ENCODE measurements at places on chromosomes 11 and 22.

DNA sequence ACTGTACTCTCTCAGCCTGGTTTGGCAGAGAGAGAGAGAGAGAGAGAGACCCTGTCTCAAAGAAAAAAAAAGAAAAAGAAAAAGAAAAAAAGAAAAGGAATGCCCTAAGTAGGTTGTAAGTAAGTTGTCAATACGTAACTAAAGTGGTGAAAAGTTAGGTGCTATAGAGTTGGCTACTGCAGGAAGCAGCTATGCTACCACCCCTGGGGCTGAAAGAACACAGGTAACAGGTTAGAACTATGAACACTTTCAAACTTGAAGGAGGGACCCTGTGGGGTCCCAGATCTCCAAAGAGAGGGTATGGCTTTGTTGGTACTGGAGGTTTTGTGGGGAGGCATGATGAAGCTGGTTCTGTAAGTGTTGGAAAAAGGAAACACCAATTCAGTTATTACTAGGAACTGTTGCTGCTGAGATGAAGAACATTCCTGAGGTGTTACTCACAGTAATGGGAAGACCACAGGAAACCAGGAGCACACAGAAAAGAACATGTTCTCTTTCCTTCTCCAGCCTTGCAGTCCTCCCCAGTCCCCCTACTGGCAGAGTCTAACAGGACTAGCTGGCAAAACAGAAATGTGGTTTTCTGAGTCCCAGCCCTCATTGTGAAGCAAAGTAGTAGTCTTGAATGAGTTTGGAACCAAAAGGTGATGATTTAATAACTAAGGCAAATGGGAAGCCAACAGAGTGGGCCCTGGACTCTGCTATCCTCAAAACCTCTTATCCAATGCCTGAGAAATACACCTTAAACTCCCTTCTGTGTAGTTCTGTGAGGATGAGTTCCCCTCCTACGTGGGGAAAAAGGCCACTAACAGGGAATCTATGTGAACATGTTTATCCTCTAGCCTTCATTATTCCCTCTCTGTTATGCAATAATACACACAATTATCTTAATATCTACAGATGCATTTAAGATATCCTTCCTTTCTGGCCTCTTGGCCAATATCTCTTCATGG is 427.0 kb upstream of the DDI1 start:
- peak; percentile 55 for DNase-seq

DNA sequence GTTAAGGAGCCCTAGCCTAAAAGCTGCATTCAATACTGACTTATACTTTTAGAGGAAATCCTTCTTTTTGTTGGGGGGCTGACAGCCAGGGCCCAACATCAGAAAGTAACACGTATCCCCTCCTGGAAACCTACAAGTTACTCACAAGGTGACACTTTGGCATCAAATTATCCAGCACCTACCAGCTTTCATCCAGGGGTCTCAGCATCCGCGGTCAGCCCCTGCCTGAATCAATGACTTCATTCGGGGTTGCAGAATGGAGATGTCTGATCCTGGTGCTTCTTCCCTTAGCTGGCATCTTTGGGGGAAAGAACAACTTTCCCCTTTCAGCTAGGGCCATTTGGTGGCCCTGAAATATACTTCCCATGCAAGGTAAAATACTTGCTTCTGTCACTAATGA is 5.3 kb upstream of the NAP1L4 start:
- DNase-seq = no peak

- peak; percentile 36 for DNase-seq
Observed at GRCh38 chr11:6757373-6757967, 14.3 kb downstream of the OR2AG2 start.

- DNase-seq = no peak
Observed at GRCh38 chr11:65221026-65221425, 39.3 kb downstream of the CAPN1 start.

DNA sequence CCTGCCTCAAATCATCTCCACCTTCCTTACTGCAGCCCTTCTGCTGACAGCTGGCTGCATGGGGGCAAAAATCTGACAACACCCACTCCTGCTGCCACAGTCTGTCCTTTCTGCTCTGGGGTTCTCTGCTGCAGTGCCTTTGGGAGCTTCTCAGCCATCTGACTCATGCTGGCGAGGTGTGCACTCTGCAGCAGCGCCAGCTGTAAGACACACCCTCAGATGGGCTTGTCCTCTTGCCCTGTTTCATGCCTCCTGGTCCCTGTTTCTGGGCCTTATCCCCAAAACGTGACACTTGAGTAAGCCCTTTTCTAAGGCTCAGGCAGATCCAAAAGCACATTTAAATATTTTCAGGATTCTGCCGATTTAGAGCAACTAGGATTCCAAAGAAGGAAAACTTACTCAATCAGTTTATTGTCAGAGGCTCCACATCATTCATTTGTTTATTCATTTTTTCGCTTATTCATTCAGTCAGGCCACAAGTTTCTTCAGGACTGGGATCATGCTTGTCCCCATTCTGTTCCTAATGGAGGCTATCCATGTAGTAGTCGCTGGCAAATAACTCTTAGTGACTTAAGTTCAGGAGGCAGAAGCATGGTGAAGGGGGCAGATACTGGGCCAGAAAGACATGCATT is 60.2 kb downstream of the SMIM38 start:
- DNase-seq = peak; percentile 49

All from Daoy (cell line).